SJSA1 (cell line): ENCODE measurements at places on chromosomes 16 and 17. TPM values are rescaled to one million over a fixed set of nuclear protein-coding genes. Genes with fewer than 3 reads are reported as not detected.

The SOX8 gene
- total RNA-seq: 3.1 and 4.9 TPM in 2 replicates

The C1QTNF1 gene
- 3.6 and 5.1 TPM in 2 replicates for total RNA-seq

The DRC3 gene
- 1.8 TPM in 1 of 2 replicates, not detected in the other for total RNA-seq

DNA sequence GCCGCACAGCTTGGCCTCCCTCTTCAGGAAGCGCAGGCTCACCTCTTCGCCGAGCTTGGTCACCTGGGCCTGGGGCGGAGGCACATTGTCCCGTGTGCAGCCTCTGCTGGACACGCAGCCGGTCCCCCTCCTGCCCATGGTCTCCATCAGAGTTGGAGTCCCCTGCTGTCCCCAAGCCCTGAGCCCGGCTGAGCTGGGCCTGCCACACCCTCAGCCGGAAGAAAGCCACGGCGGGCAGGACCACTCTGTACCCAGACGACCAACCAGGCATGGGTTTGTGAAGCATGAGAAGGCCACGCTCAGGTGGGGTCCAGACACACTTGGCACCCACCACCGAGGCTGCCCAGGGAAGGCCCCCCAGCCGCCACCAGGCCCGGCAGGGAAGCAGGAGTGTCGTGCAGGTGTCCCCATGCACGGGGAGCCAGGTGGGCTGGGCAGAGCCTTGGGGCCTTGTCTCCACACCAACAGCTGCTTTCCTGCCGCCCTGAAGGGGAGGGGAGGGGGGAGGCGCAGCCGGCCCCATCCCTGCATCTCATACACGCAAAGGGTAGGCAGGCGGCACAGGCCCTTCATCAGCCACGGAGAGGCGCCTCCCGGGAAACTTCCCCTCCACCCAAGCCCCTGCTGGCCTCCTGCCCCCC is 5.2 kb downstream of the CCDC154 start:
- no peak for DNase-seq

DNA sequence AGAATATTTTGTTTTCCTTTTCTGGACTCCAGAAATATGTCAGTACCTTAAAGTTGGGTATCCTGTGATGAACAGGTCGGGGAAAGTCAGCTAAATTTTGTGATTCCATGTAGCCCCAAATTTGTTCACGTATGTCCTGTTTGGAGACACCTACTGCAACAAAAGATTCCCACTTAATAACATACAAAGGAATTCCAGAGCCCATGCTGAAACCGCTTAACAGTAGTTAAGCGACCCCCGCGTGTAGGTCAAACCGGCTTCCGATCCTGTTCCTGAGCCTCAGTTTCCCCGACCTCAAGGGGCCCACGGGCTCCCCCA is 477 bp downstream of the MTHFSD start:
- peak; percentile 16 for DNase-seq

GRCh38 chr16:85733839-85734170 is 17.1 kb downstream of the C16orf74 start:
- DNase-seq: no peak
